ENCODE measurements at places on chromosomes 7 and 10.

- no peak for DNase-seq
These were observed 39.9 kb downstream of the CABCOCO1 start for GRCh38 chr10:61702584-61702983.

DNA sequence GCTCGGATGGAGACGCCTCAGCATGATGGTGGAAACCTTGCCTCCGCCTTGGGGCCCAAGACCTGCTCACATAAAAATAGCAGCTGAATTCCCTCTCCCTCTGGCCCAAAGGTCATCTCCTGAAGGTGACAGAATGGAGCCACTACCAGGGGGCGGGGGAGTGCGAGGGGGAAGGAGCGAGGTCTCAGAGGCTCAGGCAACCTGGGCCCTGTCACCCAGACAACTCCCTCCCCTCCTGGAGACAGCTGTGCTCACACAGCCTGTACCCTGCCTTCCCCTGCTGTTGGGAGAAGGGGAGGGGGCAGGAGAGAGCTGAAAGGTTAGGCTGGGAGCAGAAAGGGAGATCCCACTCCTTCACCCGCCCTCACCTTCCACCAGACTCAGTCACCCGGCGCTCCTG lies 173.0 kb upstream of the RHEB start:
- DNase-seq: no peak

GRCh38 chr7:151813997-151814396 lies 62.9 kb downstream of the PRKAG2 start:
- DNase-seq: no peak

DNA sequence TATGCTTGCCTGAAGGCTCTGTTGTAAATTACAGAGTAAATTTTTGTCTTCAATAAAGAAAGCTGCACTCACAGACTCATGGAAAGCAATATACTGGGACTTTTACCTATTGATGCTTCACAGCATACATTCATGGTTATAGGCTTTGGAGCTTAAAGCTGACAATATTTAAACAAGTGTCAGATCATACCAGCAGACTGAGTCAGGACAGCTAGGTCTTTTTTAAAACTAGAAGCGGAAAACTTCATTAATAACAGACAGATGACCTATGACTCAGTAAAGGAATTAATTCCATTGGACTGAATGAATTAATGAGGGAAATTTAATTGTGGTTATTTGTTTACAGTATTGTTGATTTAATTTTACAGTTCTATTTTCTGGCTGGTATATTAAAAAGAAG lies 165.8 kb upstream of the DGKB start:
- DNase-seq: no peak

DNA sequence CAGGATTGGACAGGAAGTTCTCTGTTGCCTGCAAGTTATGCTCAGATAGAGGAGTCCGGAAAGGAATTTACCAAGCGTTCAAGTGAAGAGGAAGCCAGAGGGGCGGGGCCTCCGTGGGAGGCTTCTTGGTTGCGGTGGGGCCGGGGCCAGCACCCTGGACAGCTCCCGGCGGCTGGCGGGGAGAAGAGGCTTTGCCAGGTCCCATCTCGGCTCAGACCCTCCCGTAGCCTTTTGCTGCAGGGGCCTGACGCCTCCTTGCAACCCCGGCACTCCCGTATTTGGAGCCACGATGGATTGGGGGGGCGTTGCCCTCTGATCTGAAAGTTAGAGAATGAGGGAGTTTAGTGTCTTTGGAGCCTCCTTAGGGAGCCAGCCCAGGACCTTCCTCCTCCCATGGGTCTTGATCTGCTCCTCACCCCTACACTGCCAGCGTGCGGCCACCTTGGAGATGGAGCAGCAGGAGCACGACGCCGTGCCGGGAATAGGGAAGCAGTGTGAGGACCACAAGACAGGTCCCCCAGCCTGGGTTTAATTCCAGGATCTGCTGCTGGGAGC lies 3.1 kb upstream of the SLC18A3 start:
- DNase-seq: peak; percentile 17

DNA sequence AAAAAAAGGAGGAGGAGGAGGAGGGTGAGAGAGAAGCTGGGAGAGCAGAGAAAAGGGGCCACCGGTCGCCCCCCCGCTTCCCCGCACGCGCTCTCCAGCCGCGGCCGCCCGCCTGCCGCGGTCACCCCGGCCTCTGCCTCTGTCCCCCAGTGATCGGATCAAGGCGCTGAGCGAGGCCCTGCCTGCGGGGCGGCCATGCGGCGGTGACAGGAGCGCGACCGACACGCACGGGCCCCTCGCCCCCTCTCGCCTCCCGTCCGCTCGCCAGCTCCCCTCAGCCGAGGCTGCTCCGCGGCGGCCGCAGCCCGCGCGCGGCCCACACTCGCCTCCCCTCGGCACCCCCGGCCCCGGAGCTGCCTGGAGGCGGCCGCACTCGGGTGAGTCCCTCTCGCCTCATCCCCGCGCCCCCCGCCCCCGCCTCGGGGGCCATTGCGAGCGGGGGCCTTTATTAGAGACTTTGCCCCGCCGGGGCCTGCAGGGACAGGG lies at the start of gene GTF2I:
Gene GTF2I, plus strand, starts transcription at position 27 of the 486 bp plus-strand sequence. CDS start 31,411 bp downstream, outside the sequence.
- no peak for DNase-seq

DNA sequence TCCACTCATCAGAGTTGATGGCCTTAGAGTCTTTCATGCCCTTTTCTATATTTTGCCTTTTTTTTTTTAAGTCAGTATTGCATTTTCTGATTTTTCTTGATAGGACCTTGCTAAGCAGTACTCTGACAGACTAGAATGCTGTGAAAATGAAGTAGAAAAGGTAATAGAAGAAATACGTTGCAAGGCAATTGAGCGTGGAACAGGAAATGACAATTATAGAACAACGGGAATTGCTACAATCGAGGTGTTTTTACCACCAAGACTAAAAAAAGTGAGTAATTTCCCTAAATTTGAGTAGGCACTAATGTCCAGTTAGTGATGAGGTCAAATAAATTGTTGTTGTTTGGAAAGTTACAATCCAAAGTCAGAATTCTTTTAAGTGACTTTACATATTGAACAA lies 7.4 kb downstream of the NUB1 start:
- DNase-seq: no peak

All from midbrain (tissue), 1 donor.